ENCODE measurements at places on chromosomes 4 and X.

GRCh38 chr4:71486550-71487343 lies 147.9 kb downstream of the SLC4A4 start:
- no peak for DNase-seq

- DNase-seq: no peak
Measured at GRCh38 chr4:40354158-40354557, 19.0 kb downstream of the CHRNA9 start.

DNA sequence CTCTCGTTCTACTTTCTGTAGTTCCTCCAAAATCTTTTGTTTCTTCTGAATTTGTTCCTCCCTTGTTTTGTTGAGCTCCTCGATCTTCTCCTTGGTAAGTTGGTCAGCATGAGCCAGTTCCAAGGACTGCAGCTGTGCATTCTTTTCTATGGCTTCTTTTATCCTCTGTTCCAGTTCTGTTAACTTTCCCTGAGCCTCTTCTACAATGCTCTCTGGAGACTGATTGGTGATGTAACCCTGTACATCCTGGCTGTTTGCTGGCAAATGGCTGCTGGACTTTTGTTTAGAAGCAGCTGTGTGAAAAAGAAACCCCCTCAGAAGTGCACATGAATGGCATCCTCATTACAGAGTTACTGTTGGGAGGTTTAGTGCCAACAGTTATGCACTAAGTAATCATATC lies 70.5 kb upstream of the COX18 start:
- no peak for DNase-seq

GRCh38 chr4:119010909-119011606 lies 122.4 kb downstream of the SYNPO2 start:
- DNase-seq: no peak

GRCh38 chrX:2485789-2486345 lies 14.9 kb downstream of the DHRSX start:
- DNase-seq: no peak
